Peyer's patch (tissue), 4 donors: ENCODE measurements at places on chromosomes 5 and 9. TPM values are rescaled to one million over a fixed set of nuclear protein-coding genes. Genes with fewer than 3 reads are reported as not detected.

Gene SNCAIP
- 12.4 TPM for total RNA-seq

GRCh38 chr5:122463221-122463620 is 151.2 kb downstream of the SNCAIP start:
- no peaks in the 10 kb centered on the region for H3K4me1 ChIP-seq
- DNase-seq: no peak
- no peaks in the 10 kb centered on the region for H3K27me3 ChIP-seq
- H3K4me3 ChIP-seq: no peak overlapping the region
- H3K27ac ChIP-seq: no peak overlapping the region

DNA sequence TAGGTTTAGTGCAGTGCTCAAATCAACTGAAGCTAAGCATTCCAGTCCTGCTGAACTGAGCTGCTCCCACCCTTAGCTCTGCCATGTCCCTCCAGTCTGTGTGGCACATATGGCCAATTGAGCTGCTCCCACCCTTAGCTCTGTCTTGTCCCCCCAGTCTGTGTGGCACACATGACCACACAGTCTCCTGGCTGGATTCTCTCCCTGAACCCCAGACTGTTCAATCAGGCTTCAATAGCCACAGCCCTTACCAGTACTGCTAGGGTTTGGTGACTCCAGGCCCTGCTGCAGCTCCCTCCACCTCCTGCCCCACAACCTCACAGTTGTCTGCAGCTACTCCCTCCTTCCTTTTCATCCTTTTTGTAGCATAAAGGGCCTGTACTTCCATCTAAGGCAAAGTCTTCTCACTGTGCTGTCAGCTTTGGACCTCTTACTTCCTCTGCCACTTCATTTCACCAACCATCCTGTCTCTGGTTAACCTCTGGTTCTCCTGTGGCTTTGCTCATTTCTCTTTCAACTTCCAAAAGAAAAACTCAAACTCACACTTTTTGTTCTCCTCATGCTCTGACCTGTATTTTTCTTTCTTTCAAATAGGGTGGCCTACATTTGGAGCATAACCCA is 50.8 kb downstream of the ADAMTS12 start:
- no peak for DNase-seq
- H3K27ac ChIP-seq: no peak overlapping the region
- H3K27me3 ChIP-seq: no peaks in the 10 kb centered on the region
- H3K4me1 ChIP-seq: no peaks in the 10 kb centered on the region
- no peaks in the 10 kb centered on the region for H3K36me3 ChIP-seq

DNA sequence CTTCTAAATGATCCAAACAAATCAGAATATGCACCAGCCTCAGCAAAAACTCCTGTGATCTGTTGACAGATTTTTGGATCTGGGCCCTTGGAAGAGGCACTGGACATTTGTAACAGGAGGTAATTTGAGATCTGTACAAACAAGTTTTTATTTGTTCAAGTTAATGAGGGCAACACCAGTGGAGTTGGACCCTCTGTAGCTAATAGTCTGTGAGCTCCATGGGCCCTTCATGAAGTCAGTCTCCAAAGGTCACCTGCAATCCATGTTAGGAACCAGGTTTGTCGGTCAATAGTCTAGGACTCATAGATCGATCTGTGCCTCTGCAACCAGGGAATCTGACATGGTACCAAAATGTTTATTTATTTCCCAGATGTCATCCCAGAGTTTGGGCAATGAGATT is 40.9 kb downstream of the PAM start:
- H3K27me3 ChIP-seq: no peaks in the 10 kb centered on the region
- no peaks in the 10 kb centered on the region for H3K4me1 ChIP-seq
- no peak for DNase-seq
- H3K36me3 ChIP-seq: no peaks in the 10 kb centered on the region
- H3K27ac ChIP-seq: no peak overlapping the region
- H3K4me3 ChIP-seq: no peak overlapping the region

- no peak overlapping the region for H3K4me3 ChIP-seq
These were observed 270.1 kb downstream of the HSPA4 start for GRCh38 chr5:133321833-133322420.
